ENCODE measurements at places on chromosomes 16 and 17. TPM values are rescaled to one million over a fixed set of nuclear protein-coding genes. Genes with fewer than 3 reads are reported as not detected.

GRCh38 chr16:12317121-12317810 lies 340.7 kb downstream of the SNX29 start:
- DNase-seq: no peak

- no peak for DNase-seq
These were observed 612.1 kb upstream of the SALL1 start for GRCh38 chr16:51763072-51763661.

- DNase-seq: peak; percentile 82
These were observed 6.1 kb downstream of the ABR start for GRCh38 chr17:1173432-1174262.

- no peak for DNase-seq
These were observed 8.5 kb downstream of the ITGAE start for GRCh38 chr17:3792481-3792880.

GRCh38 chr16:10253409-10253808 lies 71.2 kb upstream of the GRIN2A start:
- DNase-seq: no peak

DNA sequence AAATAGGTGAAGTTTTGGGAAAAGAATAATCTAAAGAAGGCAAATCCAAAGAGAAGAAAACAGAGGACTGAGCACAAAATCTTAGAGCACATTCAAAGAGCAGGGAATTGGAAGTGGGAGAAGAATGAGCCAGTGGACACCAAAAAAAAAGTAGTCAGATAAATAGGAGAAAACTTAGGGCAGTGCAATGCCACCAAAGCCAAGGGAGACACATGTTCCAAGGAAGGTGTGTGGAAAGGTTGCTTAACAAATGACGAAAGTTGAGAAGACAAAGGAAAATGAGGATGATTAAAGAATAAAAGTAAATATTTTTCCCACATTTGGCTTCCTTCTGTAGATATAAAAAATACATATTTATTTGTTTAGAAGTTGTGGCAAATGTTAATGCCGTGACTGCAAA lies 237.6 kb downstream of the TANC2 start:
- no peak for DNase-seq

DNA sequence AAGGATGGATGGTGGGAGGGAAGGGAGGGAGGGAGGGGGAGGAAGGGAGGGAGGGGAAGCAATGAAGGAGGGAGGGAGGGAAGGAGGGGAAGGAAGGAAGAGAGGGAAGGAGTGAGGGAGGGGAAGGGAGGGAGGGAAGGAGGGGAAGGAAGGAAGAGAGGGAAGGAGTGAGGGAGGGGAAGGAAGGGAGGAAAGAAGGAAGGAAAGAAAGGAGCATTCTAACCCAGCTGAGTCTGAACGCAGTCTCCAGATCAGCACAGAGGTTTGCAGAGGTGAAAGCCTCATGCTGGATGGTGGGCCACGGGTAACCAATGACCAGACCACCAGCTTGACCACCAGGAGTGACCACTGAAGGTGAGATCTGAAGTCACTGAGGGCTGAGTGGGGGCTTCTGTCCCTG lies 18.6 kb downstream of the CCL17 start:
- no peak for DNase-seq

Gene ATF7IP2
- 11.5 TPM for polyA plus RNA-seq

Measured in lung (tissue), 17 donors.